Mucosa of descending colon (tissue), 3 donors: ENCODE measurements at places on chromosomes 12 and 14.

- no peak for DNase-seq
These were observed 41.3 kb upstream of the BCL7A start for GRCh38 chr12:121980191-121980891.

GRCh38 chr12:118981285-118982211 lies at the start of gene SRRM4:
TSS of gene SRRM4 (plus strand) at chr12:118981541. CDS start at chr12:118981883, 342 bp downstream.
- DNase-seq, result no peak

DNA sequence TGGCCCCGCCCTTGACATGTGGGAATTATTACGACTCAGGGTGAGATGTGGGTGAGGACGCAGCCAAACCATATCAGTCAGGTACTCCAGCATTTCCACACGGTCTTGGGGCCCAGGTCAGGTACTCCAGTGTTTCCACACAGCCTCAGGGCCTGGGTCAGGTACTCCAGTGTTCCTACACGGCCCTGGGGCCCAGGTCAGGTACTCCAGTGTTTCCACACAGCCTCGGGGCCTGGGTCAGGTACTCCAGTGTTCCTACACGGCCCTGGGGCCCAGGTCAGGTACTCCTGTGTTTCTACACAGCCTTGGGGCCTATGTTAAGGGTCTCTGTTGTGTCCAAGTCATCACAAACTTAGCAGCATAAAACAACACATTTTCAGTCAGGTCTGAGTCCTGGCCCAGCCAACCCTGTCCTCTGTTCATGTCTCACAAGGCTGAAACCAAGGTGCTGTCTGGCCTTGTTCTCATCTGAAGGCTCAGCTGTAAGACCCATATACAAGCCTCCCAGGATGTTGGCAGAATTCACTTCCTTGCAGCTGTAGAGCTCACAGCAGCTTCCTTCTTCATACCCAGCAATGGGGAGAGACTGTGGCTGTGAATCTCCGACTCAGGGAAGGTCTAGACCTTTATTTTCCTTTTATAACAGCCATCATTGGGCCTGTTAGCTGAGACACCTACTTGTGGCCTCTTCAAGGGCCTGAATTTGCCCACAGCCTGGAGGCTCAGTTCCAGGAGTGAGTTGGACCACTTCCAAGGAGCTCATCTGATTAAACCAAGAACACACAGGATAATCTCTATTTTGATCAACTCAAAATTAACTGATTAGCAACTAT lies 107.6 kb upstream of the SFSWAP start:
- no peak for DNase-seq

DNA sequence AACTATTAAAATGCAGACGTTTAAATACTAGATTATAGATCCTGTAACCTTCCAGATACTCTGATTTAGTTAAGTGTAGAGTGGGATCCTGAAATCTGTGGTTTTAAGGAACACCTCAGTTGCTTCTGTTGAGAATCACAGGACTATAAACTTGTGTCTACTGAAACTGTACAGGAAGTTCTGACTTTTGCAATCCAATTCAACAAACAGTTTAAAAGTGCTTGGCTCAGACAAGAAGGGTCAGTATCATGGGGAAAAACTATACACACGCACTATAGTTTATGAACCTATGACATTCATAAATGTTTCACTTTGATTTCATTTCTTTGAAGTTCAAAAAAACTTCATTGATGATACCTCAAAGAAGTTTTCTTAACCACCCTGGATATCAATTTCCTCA lies 13.8 kb downstream of the PDE3A start:
- no peak for DNase-seq

DNA sequence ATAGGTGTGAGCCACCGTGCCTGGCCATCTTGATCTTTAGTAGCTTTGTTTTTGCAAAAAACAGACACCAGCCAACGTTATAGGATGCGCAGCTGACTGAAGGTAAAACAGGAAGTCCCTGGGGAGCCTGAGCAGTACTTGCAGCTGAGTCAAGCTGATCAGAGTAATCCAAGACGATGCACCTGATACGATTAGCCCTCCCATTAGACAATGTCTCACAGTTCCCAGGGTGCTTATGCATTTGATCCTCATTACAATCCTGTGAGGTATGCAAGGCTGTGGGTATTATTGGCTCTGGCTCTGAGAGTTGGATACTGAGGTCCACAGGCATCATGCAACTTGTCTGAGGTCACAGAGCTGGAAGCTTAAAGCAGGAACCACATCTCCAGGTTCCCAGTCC lies 8.1 kb downstream of the KRT18 start:
- no peak for DNase-seq

DNA sequence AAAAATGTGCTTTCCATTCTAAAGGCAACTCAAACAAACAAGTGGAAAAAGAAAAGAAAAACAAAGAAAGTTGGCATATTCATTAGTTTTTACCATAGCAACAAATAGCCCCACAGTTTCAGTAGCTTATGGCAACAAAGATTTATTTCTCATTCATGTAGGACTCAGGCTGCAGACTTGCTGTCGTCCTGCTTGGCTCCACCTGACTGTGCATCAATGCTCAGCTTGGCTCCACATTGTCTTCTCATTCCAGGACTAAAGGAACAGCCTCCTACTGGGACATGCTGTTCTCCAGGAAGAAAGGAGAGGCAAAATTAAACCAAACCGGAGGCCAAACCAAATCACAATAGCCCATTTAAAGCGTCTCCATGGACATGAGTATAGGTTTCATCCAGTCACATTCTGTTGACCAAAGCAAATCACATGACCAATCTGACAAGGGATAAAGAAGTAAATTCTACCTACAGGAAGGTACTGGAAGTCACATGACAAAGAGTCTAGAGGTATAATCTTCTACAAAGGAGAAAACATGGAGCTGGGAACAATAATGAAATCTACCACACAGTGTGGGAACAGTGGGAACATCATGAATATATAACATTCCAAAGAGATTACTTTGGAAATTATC lies 222.5 kb downstream of the PIK3C2G start:
- DNase-seq, result no peak

DNA sequence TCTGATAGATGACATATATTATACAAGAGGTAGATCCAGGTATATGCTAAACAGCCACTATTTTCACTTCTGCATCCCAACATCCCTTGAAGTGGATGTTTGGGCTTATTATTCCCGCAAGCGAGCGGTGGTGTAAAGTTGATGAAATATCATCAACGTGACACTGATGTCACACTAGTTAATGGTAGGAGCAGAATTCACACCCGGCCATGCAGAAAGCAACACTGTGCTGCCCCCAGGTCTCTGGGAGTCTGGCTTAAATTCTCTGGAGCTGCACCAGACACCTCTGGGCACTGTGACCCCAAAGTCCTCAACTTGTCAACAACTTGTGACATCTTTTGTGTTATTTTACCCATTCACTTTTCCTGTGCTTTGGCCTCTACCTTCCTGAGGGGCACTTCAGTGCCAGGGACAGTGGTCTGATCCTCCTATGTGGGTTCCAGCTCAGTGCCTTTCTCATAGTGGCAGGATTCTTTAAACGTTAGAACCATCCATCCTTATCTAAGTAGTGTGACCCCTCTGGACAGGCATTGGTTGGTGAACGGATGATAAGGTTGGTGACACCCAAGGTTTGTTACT lies 952 bp downstream of the DRAM1 start:
- peak; percentile 22 for DNase-seq

GRCh38 chr12:110079477-110080400 lies 31.4 kb upstream of the C12orf76 start:
- peak; percentile 78 for DNase-seq

GRCh38 chr14:101069666-101070362 lies 166.3 kb upstream of the RTL1 start:
- DNase-seq, result peak; percentile 23

DNA sequence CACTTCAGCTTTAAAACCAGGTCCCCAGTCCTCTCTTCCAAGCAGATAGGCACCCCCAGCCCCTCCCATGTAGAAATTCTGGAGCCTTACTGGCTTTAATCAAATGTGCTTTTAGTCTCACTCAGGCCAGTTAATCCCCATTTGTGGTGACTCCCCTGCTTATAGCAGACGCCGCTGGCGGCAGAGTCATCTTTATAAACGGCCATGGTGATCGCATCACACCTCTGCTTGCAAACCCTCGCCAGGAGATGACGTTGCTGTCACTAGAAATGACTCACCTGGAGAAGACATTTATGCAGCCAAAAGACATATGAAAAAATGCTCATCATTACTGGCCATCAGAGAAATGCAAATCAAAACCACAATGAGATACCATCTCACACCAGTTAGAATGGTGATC lies 369.3 kb downstream of the VRK1 start:
- no peak for DNase-seq

- no peak for DNase-seq
These were observed 429.4 kb downstream of the DIO2 start for GRCh38 chr14:79781882-79782281.

DNA sequence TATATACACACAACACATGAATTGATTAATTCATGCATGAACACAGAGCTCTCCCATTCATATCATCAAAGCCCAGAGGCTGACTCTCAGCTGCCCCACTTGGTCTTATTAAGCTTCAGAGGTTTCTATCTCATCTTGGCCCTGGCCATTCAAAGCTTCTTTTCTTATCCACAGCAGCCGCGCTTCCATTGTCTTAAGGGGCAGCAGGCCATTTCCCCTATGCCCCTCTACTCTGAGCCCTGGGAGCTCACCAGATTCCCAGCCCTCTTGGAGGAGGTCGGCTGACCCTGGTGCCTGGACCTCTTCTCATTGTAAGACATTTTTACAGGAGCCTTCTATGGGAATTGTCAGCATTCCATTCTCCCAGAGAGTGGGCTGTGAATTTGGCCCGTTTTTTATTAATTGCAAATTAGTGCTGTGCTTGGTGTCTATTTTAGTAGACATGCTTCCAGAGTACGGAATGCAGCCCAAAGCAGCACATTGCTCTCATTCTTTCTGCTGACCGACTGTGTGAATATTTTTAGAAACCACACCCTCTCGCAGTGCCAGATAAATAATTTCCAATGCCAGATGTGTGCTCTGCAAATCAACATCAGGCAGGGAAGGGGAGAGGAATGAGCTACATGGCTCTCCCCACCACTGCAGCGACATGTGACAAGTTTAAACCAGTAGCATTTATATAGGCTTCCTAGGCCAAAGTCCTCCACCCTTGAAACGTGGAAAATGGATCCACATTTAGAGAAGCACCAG lies 58.5 kb downstream of the NUAK1 start:
- no peak for DNase-seq

DNA sequence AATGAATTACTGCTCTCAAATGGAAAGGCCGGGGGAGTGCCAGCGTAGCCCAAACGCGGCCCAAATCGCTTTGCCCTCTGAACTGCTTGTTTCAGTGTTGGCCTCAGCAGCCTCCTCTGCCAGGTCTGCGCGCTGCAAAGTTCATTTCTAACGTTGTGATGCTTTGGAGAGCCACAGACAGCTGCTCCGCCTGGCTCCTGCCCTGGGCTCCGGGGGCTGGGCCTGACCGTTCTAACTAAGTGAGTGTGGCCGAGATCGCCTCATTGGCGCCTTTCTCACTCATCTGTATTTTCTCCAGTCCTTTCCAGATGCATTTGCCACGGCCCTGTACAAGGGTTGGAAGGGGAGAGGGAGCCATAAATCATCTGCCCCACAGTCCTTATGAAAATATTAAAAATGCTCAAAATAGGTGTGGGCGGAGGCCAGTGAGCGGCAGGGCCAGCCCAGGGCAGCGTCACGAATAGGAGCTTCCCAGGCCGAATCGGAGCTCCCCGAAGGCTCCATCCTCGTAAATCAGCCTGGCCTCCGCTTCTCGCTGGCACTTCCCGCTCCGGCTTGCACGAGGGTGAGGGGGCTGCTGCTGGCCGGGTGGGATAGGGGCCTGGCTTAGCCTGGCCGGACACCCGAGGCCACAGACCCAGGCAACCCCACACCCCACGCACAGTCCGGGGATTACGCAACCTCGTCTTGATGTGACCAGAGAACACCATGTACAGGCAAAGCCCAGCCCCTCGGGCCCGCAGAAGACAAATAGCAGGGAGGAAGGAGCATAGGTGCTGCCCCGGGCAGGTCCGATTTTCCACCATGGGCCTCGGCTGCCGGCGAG lies 196.6 kb upstream of the DIO3 start:
- DNase-seq, result peak; percentile 48

GRCh38 chr12:48981757-48982157 lies 3.6 kb downstream of the WNT1 start:
- DNase-seq, result no peak

DNA sequence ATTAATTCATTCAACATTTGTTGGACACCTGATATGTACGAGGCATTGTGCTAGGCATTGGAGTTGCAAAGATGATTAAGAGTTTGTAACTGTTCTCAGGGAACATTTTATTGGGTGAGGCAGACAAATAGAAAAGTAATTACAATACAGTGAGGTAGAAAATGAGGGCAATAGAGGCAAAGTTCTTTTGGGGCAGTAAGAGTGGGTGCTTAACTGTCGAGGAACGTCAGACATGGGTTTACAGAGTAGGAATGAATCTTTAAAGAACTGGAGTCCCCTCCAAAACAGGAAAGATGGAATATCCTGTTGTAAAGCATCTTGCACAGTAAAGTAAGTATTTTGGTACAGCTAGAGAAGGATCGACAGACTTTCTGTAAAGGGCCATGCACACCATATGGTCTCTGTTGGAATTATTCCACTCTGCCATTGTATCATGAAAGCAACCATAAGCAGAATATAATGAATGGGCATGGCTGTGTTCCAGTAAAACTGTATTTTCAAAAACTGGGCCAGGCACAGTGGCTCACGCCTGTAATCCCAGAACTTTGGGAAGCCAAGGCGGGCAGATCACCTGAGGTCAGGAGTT lies 9.1 kb downstream of the CREBL2 start:
- no peak for DNase-seq

DNA sequence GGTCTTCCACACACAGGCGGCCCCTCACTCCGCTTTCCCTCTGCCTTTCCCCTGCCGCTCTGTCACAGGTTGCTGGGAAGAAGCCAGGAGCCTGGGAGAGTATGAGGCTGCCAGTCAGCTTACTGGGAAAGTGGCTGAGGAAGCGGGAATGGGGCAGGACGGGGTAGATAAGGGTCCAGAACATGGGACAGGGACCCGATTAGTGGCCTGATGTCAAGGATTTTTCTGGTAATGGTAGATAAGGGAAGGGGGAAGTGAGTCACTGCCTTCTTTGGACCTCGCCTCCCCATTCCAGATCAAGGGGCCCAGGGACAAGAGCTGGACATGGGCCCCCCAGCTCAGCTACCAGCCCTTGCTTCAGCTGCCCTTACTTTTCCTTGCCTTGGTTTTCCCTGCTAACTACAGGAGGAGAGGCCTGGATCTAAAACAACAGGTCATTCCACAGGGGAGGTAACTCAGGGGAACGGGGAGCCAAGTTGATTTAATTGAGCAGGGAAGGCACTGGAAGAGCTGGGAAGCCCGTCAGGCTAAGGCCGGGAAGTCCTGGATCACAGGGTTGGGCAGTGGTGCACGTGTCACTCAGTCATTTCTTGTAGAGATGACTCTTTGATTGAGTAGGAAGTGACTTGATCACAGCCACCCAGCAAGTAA lies 3.5 kb upstream of the LPAR5 start:
- DNase-seq, result peak; percentile 29

DNA sequence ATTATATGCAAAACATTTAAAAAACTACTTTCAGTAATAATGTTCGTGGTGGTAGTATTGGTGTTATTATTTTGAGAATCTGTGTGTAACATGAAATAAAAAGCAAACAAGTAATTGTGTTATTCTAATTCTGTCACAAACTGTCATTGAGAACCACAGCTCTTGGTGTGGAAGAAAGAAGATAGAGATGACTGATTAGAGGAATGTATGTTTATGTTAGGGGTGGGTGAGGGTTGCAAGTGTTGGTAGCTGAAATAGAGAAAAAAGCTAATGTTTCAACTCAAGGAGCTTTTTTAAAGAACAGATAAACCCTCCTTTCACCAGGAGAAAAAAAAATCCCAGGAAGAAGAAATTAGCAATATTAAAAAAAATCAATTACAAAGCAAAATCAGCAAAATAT lies 18.3 kb downstream of the DNM1L start:
- no peak for DNase-seq

- no peak for DNase-seq
These were observed 84.2 kb downstream of the AACS start for GRCh38 chr12:125149160-125150108.
